ENCODE measurements at places on chromosomes 7 and 10.

DNA sequence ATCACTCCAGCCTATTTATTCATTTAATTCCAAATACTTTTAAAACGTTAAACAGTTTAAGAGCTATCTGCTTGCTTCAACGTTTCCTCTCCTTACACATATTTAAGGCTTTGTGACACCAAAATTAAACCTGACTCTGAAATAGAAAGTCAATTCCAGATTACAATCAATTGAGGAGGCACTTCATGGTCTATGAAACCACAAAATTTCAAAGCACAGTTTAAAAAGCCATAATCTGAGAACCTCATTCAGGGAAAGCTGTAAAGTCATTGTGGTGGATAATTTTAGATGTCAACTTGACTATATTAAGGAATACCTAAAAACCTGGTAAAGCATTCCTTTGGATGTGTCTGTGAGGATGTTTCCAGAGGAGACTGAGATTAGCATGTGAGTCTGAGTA is 6.2 kb downstream of the SNX13 start:
- no peak for DNase-seq

DNA sequence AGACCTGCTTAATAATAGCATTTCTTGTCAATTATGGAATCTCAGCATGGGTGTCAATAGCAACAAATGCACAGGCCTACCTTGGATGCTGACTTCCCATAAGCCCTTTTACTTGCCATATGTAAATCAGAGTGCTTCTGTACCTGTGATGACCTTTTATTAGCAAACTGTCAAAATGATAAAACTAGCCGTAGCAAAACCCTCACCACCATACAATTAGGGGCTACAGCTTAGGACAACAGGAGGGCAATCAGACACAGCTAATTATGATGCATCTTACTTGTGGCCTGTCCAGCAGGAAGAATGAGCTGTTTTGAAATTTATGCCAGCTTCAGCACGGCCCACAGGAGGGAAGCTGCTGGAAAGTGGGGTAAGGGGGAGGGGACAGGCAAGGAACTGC is 201.6 kb downstream of the TAX1BP1 start:
- DNase-seq = no peak

DNA sequence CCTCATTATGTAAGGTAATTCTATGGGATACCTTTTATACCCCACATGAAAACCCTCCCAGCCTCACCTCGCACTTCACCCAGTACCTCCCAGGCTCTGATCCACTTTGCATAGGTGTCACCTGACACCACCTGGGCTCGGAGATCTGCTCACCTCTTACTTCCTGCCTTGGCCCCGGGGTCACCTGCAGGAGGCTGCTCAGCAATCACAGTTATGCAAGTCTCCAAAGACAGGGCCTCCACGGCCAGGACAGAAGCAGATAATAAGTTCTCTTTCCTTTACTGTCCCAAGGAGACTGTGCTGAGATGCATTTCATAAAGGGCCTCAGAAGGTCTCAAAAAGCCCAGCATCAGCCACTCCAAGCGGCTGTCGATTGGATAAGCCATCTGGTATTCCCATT is 112.4 kb upstream of the PPP2R2D start:
- DNase-seq = no peak

GRCh38 chr7:23074443-23075261 is 30.9 kb upstream of the KLHL7 start:
- peak; percentile 53 for DNase-seq

DNA sequence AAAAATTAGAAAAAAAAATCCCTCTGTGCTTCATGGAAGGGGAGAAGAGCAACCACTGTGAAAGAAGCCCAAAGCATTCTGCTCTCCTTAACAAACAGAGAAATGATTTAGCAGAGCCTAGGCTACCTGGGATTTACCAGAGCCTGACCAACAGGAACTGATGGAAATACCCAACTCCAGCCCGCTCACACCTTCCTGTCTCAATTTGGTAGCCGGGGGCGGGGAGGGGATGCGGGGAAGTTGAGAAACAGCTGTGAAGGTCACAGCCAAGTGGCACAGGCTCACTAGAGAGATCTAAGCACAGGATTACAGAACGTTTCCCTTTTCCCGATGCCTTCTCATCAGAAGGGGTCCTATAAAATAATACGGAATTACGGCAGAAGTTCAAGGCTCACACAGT is 17.6 kb downstream of the RSU1 start:
- DNase-seq = no peak

DNA sequence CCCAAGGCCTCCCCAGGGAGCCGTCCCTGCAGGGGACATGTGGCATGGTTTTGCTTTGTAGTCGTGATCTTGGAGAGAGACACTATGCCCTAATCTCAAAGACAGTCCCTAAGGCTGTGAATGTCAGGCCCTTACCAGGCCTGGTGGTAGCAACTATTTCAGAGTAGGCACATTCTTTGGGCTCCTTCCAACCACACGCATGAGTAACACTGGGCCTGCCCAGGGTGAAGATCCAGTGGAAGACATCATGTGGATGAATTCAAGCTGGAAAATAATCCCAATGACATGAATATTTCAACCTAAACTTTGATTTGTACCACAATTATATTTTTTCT is 39.5 kb upstream of the INSIG1 start:
- DNase-seq = no peak

GRCh38 chr7:13848681-13849131 is 140.8 kb downstream of the ETV1 start:
- DNase-seq = no peak

- no peak for DNase-seq
These were observed 172.7 kb downstream of the SH3PXD2A start for GRCh38 chr10:103682631-103683030.

GRCh38 chr10:16519908-16520861 is 1.5 kb downstream of the C1QL3 start:
- no peak for DNase-seq

DNA sequence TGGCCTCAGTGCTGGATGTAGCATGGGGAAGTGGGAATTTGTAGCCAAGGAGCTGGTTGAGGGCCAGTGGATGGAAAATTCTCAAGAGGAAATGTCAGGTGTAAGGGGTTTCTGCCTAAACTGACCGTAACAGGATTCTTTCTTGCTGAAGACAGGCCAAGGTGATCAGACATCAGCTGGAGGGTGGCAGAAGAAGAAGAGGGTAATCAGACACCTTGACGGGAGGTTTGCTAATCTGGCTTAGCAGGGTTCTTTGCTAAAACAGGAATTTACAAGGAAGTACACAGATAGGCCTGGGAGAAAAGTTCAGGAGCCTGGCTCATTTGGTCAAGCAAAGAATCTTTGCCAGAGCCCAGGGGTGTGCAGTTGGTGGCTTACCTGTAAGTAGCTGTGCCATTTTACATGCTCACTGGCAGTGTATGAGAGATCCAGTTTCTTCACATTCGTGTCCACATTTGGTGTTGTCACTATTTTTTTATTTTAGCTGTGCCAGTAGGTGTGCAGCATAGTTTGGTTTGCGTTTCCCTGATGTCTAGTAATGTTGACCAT is 73.7 kb downstream of the BMPR1A start:
- DNase-seq = no peak

DNA sequence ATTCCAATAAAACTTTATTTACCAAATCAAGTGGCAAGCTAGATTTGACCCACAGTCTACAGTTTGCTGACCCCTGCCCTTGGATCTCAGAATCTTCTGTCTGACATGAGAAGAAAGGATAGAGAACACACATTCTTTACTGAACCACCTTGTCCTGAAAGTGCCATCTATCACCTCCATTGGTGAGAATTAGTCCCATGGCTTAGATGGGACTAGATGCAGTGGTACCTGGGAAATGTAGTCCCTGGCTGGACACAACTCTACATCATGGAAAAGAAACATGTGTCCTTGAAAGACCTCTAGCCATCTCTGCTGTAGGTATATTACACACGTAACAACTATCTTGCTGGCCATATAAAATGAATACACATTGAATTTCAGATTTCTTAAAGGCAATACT is 336.2 kb downstream of the LHFPL3 start:
- no peak for DNase-seq

DNA sequence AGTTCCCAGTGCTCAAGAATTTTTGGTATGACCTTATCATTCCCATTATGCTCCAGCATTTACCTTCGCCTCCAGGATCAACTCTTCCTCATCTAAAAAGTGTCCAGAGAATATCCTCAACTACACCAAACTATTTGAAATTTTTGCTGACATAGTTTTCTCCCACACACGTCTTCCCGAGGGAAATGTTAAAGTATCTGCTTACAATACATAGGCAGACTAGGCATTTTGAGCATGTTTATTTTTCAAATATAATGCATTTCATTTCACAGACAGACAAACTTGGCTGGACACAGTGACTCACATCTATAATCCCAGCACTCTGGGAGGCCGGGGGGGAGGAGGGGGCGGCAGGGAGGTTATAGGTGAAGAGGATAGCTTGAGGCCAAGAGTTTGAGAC is 177.1 kb upstream of the TRIM24 start:
- no peak for DNase-seq

GRCh38 chr10:113304726-113305125 is 248.1 kb upstream of the HABP2 start:
- DNase-seq = no peak

DNA sequence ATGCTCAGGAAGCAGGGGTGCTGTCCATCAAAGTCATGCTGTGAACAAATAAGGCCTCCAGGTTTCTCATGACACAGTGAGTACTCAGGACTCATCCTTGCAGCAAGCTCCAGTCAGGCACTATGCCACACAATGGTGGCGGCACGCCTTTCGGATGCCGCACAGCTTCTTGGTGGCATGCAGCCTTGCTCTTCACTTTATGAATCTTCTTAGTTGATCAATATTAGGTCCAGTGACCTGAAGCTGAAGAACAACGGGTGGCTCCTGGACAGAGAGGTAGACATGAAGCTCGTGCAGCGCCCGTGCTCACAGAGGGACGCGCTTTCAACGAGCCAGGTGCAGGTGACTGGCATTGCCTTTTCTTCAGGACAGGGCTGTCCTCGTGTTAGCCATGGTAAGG is 653.0 kb upstream of the MGMT start:
- no peak for DNase-seq

- no peak for DNase-seq
These were observed 217.2 kb upstream of the HDAC9 start for GRCh38 chr7:18278316-18278715.

GRCh38 chr7:136062625-136063325 is 85.6 kb upstream of the MTPN start:
- DNase-seq = peak; percentile 56

DNA sequence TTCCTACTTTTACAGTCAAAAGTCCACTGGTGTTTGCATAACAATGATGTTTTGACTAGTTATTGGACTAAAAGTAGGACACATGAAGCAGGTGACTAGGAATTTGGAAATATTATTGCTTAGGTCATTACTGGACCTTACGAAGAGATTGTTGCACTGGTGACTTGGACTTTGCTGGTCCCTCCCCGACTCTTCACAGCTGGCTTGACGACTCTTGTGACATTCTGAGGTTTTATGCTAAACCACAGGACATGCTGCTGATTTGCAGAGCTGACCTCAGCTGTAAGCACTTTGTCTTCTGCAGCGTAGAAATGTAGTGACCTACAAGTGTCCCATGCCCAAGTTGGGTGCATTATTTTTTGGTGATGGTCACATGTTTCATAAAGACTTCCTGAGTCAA is 21.9 kb downstream of the PCBD1 start:
- no peak for DNase-seq

GRCh38 chr10:43890124-43890523 is 241.4 kb upstream of the ZNF32 start:
- DNase-seq = no peak

GRCh38 chr10:61248013-61248412 is 205.2 kb downstream of the TMEM26 start:
- DNase-seq = no peak

DNA sequence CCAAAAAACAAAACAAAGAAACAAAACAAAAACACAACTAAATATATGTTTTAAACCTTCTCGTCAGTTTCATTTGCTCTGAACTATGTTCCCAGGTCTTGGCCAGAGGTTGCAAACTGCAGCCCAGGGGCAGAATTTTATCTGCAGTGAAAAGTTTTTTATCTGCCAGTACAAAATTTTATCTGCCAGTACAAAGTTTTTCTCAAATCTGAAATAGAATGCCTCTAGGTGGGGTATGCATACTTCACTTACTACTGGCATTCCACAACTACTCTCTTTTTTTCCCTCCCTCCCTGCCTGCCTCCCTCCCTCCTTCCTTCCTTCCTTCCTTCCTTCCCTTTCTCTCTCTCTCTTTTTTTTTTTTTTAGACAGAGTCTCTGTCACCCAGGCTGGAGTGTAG is 9.4 kb upstream of the CLDN3 start:
- DNase-seq = no peak

DNA sequence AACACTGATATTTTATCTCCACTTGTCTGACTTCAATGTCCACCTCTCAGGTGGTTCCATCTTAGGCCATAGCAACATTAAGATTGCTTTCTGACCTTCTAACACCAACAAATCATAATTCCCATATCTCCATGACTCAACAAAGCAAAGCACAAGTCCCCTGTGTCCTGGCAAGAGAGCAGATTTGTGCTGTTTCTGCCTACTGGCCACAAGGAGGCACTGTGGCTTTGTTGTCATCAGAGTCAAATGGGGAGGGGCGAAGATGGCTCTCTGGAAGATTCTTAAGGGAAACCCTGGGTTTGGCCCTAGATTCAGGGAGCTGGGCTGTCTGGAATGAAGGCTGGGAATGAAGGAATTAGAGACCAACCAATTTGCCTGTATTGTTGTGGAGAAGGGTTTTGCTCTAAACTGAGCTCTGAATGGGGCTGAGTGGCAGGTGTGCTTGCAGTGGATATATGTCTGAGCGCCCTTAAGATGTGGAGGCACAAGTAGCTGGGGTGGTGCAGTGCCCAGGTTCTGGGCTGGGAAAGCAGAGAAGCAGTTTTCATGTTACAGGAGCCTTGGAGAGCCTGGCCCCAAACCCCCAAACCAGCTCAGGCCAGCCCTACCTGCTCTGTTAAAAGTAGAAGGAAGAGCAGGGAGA is 154.8 kb upstream of the PRSS58 start:
- peak; percentile 17 for DNase-seq
